ENCODE measurements at places on chromosomes 13 and 19.

DNA sequence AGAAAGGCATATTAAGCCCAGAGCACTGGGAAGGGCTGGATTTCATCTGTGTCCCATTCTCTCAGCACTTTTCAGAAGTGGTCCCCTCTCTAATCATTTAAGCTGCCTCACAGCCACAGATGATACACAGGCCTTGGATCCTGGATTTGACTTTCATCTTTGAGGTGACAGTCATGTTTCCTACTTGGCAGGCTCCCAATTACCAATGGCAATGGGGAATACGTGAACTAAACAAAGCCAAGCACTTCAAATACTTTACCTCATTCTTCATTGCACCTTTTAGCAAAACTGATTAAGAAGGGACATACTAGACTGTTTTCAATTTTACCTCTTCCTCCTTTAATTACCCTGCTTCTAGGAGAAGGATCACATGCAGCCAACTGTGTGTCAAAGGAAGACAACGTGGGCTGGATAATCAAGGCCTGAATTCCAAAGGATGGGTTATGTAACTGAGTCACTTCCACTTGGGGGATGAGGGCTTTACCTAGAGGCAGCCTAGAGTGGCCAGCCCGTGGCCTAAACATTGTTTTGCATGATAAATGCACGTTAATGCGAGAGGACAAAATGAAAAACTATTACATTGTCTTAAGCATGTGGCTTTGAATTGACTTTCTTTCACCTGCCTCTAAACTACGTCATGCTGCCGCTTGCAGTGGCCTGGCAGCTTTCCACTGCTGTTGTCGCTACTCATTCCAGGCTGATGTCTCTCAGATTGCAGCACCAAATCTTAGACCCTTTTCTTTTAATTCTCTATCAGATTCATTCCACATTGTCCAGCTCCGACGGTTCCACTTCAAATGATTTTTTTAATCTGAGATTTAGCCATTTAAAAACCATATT lies 95.0 kb downstream of the KCTD12 start:
- DNase-seq: no peak

DNA sequence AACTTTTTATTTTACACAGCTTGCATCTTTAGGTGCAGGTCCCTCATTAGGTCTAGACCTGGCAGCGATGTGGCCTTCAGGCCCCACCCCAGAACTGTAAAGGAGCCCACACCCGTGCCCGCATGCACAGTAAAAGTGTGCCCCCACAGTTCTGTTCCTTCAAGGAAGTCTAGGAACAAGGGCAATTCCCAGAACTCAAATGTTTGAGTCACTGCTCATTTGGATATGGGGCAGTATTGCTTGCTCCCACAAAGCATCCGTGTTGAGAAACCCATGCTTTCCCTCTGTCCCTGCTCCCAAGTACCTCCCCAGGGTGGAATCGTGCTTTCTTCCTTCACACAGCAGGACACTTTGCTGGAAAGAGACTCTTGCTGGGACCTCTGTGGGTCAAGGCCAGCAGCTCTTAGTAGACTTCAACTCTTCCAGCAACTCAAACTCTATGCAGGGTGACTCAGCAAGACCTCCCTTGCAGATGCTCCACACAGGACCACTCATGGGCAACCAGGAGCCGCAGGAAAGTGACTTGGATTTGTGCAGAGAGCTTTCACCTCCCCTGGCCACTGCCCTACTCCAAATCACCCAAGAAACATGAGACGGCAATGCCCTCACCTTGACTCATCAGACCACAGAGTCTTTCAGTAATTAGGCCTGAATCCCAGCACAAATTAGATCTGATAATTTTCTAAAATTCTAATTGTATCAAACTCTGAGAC lies 12.3 kb downstream of the SLC7A1 start:
- peak; percentile 32 for DNase-seq

- no peak for DNase-seq
These were observed 94.5 kb upstream of the GPR12 start for GRCh38 chr13:26855071-26855470.

DNA sequence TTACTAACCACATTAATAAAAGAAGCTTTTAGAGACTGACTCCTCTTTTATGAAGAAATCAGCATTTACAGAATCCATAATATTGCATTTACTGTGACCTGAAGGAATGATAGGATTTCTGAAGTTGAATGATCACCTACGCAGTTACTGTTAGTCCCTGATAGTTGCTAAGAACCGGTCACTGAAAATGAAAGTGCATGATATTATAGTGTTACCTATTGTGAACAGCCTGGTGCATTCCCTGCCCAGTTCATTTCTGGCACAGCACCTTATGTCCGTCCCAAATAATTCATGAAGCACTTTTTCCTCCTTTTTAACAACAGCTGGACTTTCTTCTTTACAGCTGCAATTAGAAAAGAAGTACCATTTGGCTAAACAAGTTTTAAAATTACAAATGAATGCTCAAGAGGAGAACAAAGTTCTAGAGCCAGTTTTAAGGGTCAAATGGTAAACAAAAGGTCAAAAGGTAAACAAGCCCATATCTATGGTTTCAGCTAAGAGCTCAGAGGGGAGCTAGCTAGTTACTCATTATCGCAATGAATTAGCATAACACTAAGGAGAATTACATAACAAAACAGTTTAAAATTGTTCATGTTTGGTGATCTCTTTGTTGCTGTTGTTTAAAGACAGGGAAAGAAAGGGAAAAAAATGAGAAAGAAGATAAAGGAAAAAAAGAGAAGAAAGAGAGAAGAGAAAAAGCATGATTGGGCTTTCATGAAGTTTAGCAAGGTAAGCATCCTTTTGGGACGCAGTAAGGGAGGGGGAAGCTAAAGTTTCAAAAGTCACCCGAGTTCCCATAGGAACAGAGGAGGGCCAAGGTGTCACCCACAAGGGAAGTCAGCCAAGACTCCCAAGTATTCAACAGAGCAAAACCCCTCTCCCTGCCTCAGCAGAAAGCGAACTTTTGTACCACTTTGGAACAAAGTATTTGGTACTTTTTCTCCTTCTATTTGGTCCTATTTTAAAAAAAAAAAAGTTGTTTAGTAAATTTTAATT lies 50.2 kb downstream of the FLT3 start:
- peak; percentile 17 for DNase-seq

DNA sequence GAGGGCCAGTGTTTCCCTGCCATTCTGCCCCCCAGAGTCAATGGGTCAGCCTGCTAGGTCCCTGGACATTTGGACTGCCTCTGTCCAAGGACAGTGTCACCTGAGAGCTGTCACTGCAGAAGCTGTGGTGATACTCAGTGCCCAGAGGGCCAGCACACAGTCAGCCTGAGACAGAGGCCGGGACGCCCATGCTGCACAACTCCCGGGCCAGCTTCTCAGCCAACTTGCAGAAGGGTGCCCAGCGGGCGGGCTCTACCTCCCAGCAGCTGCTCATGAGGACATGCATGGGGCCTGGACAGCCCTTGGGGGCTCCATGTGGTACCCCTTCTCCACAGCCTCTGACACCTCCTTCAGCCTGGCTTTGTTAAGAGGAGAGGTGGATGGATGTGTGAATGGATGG lies 3.8 kb upstream of the RAX2 start:
- DNase-seq: no peak

DNA sequence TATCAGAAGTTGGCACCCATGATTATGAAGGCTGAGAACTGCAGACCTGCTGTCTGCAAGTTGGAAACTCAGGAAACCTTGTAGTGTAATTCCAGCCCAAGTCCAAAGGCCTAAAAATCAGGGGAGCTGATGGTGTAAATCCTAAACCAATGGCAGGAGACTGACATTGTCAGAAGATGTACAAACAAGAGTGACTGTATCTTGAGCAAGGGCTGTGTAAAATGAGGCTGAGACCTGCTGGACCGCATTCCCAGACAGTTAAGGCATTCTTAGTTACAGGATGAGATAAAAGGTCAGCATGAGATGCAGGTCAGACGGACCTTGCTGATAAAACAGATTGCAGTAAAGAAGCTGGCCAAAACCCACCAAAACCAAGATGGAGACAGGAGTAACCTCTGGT lies 147.7 kb downstream of the COG6 start:
- DNase-seq: no peak

DNA sequence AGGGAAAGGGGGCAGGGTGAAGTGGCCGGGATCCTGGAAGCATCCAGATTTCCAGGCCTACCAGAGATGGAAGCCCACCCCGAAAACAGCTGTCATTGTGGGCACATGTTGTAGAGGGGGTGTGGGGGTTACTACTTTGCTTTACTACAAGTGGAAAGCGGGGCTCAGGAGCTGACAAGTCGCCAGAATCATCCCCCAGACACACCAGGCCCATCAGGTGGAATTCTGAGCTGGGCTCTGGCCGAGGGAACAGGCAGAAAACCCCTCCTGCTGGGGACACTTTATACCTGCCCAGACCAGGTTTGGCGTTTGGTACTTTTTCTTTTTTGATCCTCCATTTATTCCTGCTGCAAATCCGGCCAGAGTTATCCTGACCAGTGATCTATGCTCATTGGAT lies 3.8 kb downstream of the CDX2 start:
- no peak for DNase-seq

Measured in small intestine (tissue), 16 donors.